ENCODE measurements at places on chromosomes 11 and 22.

GRCh38 chr11:124096364-124096763 is 18.9 kb upstream of the VWA5A start:
- DNase-seq: no peak

DNA sequence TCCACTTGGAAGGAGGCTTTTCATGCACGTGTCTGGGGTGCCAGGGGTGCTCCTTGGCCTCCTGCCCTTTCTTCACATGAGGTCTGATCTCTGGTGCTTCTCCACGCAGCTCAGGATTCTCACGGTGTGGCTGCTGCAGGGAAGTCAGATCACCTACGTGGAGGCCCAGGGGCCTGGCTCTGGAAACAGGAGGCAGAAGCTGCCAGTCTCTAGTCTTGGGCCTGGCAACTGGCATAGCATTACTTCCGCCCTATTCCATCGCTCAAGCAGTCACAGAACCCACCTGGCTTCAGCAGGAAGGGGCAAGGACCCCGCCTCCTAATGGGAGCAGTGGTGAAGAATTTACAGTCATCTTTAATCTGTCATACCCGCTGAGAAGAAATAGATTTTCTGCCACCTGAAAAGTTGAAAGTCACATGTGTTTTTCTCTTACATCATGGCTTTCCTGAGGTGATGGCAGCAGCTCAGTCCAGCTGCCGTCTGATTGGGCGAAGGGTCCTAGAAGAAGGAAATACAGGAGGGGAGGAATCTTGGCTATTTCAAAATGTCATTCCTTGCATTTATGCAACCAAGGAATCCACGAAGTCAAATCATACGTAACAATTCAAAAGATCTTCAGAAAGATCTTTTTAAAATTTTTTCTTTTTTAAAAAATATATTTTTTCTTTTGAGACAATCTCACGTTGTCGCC is 50.1 kb upstream of the DKK3 start:
- DNase-seq: no peak

DNA sequence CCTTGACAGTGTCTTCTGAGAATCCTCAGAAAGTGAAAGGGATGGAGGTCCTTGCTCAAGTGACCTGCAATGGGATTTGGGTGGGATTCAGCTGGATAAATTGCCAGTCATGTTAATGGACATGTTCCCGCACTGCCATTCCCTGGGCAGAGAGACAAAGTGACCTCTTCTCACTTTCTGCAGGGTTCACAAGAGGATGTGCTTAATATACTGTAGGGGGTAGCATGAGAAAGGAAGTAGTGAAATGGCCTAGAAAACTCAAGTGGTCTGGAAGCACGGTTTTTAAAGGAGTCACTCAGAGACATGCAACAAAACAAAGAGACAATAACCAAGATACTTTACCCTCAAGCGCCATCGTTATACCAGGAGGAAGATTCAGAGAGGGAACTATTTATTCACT is 70.2 kb downstream of the NELL1 start:
- DNase-seq: no peak

DNA sequence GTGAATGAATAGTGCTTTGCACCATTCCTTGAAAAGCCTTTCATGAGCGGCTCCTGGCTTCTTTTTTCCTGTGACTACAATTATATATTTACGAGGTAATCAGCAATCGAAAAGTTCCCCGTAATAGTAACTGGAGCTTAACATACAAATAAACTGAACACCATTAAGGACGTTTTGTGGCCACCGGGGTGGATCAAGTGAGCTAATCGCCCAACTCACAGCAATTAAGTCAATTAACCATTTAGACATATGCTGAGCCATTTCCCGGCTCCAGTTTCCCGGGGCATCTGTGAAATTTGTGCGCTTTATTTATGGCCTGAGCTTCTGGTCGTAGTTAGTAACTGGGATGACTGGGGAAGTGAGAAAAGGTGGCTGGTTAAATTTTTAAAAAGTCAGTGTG is 465.2 kb downstream of the MIAT start:
- DNase-seq: no peak

- DNase-seq: no peak
Measured at GRCh38 chr11:96339706-96340554, 3.1 kb downstream of the MAML2 start.

- no peak for DNase-seq
Measured at GRCh38 chr11:22192289-22192641, 620 bp upstream of the ANO5 start.

- DNase-seq: no peak
Measured at GRCh38 chr11:27281276-27281675, 81.7 kb downstream of the CCDC34 start.

DNA sequence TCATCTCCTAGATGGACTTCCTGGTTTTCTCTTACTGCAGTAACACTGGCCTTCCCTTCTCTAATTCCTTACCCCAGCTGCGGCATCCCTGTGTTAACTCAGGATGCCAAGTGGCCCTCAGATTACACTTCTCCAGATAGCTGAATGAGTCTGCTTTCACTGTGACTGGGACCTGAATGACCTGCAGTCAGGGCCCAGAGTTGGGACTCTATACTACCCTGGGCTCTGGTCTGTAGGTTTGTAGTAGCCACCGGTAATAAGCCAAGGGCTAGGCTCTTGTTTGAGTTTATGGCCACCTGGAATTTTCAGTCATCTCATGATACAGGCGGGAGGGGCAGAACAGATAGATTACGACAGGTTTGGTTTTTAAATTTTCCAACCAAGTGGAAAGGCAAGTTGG is 24.1 kb downstream of the TUB start:
- DNase-seq: no peak

DNA sequence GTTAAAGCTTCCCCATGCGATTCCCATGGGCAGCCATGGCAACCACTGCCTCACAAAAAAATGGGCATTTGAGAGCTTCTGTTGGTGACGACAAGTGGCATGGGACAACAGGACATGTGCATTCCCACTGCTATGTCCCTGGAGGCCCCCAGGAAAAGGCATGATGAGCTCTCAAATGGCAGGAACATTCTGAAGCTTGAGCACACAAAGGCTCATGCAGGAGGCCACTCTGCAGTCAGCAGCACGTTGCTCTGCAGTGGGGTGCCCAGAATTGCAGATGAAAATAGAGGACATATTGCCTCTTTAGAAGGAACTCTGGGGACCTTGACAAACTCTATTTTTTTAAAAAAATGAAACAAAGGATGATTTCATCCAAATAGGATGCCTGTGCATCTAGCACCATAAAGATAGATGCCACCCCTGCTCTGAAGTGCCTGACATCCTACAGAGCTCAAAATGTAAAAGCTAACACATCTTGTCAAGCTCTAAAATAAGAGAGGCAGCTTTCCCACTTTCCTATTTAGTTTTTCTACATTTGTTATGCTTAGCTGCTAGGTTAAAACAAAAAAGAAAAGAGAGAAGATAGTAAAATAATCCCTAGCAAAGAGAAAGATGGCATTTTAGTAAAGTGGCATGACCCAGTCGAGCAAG is 277.6 kb upstream of the ZC3H12C start:
- DNase-seq: no peak

DNA sequence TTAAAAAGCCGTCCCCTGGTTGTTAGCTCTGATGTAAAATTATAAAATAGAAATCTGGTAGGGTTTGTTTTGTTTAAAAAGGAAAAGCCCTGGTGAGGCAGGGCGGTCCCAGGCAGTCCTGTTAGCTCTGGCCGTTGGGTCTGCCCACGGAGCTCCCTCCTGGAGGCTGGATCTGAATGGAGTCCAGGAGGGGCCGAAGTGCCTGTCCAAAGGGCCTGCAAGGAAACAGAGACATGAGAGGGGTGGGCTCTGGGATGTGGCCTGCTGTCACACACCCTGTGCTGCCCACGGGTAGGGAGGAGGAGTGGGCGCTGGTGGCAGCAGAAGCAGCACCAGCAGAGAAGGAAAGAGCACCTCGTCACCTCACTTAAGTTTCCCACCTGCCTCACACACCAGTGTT is 11.3 kb upstream of the PMM1 start:
- DNase-seq: no peak

GRCh38 chr11:133251841-133252240 is 280.5 kb downstream of the OPCML start:
- no peak for DNase-seq

- no peak for DNase-seq
Measured at GRCh38 chr11:71489311-71490043, 36.5 kb downstream of the NADSYN1 start.

DNA sequence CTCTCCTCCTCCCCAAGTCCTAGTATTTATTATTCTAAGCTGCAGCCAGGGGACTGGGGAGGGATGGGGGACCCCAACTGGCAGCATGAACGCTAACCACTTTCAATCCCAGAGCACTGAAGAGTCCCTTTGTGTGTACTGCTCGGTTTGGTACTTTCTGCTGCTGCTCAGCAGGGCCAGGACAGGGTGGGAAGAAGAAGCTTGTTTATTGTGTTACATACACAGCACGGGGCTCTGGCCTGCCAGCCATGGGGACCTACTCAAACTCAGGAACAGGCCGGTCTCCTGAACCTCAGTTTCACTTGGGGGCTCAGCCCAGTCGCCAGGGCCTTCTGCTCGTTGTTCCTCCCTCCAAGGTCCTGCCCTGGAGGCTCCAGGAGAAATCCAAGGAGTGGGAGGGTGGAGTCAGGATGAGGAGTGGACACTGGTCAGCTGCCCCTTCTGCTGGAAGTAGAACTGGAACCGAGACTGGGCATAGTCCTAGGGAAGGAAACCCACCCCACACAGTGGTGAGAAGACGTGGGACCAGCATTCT is 616 bp upstream of the CPT1B start:
- DNase-seq: no peak

DNA sequence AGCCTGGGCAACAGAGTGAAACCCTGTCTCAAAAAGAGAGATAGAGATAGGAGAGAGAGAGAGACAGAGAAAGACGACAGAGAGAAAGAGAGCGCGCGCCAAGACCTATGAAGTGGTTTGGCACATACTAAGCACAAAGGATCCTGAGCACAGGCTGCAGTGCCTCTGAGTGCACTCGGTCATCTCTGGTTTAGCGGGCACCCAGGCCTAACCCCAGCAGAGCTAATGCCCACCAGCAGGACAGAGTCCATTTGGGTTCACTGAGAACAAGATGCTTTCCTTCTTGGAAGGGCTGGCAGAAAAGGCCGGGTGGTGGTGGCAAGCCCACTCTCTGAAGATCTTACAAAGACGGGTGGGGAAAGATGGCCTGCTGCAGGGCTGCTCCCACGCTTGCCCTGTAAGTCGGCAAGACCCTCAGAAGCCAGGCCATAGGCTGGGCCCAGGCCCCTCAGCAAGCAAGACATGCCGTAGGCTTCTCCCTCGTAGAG is 3.3 kb downstream of the SCARF2 start:
- no peak for DNase-seq

DNA sequence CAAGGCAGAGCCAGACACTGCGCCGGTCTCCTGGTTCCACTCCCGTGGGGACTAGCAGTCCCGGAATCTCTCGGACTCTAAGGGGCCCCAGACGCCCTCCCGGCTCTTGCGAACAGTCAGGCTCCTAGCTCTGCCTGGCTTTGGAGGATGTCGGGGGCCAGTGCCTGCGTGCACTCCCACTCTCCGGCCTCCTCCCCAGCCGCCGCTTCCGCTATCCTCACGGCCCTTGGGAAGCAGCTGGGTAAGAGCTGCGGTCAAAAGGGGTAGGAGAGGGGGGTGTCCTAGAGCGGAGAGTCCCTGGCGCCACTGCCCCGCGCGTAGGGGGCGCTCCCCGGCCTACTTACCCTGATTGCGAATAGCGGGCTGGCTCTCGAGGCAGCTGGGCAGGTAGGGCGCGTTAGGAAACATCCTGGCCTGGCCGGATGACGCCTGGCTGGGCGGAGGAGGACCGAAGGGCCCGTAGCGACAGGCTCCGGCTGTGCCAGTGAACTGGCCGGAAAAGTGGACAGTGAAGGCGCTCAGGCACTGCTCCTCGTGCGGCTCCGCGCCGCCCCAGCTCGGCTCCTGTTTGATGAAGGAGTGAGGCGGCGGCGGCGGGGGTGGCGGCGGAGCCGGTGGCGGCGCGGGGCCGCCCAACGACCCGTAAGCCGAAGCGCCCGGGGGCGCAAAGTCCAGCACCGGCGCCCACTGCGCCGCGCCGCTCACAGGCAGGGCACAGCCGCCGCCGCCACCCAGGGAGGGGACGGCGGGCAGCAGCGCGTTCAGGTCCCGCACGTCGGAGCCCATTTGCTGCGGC is 785 bp downstream of the WT1 start:
- no peak for DNase-seq

- DNase-seq: no peak
Measured at GRCh38 chr11:86292912-86293616, 9.0 kb upstream of the HIKESHI start.

GRCh38 chr11:85809191-85809590 is 1.8 kb downstream of the SYTL2 start:
- no peak for DNase-seq

GRCh38 chr22:50581031-50581949 is 1.4 kb downstream of the CHKB start:
- no peak for DNase-seq

- DNase-seq: no peak
Measured at GRCh38 chr22:39938509-39939111, 21.6 kb upstream of the TMA7B start.

- peak; percentile 8 for DNase-seq
Measured at GRCh38 chr22:32475468-32476010, 928 bp downstream of the FBXO7 start.

DNA sequence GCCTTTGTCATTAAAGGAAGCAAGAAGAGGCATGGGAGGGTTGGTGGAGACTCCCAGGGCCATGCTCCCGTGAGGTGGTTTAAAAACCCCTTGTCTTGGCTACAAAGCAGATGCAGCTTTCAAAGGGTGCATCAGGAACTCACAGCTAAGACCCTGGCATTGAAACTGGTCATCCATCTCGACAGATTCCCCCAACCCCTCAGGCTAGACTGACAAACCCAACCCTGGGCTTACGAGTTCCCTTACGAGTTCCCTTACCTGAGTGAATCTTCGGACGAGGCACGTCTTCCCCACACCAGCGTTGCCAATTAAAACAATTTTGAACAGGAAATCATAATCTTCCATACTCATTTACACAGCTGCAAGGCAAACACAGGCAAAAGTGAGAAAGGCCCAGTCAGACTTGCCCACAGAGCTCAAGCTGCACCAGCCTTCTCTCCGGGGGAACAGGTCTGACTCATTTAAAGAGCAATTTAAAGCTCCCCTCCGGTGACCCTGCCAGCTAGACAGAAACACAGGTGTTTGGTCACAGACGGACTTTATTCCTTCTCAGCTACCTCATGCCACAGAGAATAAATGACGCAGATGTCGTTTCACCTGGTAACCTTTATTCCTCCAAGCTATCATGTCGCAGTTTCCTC is 74.6 kb downstream of the RAB30 start:
- DNase-seq: no peak

DNA sequence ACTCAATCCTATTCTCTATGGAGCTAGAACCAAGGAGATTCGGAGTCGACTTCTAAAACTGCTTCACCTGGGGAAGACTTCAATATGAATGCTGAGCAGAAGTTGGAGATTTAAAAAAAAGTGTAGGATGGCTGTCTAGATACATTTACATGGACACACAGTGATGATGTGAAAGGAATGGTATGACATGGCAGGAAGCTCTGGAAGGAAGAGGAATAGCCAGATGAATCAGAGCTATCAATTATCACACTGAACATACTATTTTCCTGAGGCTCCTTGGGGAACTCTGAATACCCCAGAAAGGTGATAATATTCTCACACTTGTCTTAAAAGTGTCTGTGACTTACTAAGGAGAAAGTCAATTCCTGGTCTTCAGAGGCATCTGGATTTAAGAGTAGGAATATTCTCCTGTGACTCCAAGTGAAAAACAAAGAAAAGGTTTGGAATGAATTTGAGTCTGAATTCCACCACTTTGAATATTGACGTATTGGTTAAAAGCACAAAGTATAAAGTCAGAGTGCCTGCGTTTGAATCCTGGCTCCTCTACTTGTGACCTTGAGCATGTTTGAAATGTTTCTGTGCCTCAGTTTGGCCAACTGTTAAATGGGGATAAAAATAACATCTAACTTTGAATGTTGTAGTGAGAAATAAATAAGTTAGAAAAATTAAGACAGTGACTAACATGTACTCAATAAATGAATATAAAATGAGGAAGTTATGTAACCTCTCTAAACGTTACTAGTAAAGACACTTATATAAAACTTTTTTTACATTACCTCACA is 1.3 kb downstream of the OR52D1 start:
- no peak for DNase-seq
